ENCODE measurements at places on chromosomes 2 and 18.

GRCh38 chr2:187959821-187960220, 331.9 kb upstream of the GULP1 start:
- DNase-seq: no peak

GRCh38 chr2:29006092-29006979, 25.2 kb downstream of the TOGARAM2 start:
- no peak for DNase-seq

DNA sequence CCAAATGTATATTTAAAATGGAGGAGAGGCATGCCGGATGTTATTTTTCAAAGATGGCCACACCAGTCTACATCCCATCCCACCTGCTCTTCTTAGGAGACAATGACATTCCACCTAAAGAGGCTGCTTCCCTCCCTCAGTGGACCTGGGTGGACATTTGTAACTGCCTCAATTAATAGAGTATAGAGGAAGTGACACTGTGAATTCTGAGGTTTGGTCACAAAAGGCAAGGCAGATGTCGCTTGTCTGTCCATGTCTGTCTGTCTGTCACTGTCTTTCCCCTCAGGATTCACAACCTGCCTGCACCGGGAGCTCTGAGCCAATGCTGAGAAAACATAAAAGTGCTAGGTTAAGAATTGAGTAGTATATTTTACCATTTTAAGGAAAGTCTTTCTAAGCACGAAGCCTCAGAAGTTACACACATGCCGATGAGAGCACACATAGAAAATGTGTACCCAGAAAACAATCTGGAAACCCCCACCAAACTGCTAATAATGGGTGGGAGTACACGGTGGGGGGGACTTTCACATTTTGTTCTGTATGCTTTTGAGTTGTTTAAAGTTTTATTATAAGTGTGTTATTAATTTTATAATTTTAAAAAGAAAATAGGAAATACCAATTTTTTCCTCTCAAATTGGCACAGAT, 21.0 kb downstream of the MIB1 start:
- no peak for DNase-seq

DNA sequence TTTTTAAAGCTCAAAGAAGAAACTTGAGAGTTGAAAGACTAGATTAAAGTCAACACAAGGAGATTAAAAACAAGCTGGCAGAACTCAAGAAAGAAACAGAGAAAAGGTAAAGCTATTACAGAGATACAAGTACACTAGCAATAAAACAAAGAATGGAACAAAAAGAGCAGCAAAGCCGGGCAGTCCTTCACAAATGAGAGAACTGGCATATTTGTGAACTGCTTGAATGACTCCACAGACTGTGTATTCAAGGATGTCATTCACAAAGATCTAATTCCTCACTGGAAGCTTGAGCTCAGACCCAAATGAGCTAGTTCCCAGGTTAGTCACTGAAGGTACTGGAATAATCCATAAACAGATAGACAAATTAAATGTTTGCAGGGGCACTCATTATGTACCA, 318.0 kb downstream of the MYCN start:
- DNase-seq: no peak

- no peak for DNase-seq
Observed at GRCh38 chr2:128682266-128682665, 363.6 kb upstream of the HS6ST1 start.
